ENCODE measurements at places on chromosomes 2 and 18.

GRCh38 chr18:42977982-42978637 lies 137.4 kb downstream of the RIT2 start:
- no peak for DNase-seq

DNA sequence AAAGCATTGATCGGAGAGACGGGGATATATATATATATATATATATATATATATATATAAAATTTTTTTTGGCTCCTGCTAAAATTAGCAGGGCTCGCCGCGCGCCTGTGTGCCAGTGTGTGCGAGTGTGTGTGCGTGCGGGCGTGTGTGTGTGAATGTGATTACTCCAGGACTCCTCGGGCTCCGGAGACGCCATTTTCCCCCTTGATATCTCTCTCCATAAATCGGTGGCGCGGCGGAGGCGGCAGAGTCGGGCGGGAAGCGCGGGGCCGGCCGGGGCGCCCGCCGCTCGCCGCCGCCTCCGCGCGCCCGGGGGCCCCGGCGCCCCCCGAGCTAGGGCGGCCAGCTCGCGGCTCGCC lies 795 bp upstream of the SETBP1 start:
- DNase-seq: peak; percentile 20

GRCh38 chr18:54250846-54251261 lies 18.5 kb upstream of the POLI start:
- DNase-seq: no peak

- no peak for DNase-seq
Measured at GRCh38 chr2:27155069-27155520, 6.3 kb downstream of the TCF23 start.

DNA sequence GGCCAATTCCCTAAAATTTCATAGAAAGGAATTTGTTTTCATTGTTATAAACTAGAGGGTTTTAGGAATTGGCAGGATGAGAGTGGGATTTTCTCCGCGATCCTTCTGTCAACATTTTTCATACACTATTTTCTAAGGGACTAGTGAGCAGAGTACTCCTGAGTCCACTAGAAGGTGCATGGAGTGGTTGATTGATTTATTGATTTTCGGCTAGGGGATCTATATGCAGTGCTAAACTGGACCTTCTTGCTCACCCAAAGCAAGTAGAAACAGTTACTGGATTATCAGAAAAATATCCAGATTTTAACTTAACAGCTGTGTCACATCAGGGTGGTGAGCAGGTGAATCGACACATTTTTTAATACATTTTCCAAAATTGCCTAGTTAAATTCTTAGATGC lies 159.9 kb upstream of the DTNA start:
- DNase-seq: no peak

DNA sequence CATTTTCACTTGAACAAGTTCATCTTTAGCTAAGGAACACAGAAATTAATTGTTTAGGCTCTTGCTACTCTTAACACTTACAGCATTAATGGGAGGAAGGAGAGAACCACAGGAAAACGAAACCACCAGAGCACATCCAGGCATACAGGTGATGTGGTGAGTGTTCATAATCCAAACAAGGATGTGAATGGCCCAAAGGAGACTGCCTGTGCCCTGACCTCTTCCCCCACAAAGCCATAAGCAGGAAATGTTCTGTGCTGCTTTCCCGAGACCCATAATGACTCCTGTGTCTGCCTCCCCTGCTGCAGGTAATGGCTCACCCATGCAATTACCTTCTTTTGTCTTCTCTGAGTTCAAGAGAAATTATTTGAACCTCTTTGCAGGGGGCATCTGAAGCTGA lies 295.9 kb upstream of the LINC00305 start:
- no peak for DNase-seq

GRCh38 chr2:140362361-140362760 lies 1582.2 kb upstream of the NXPH2 start:
- DNase-seq: no peak

All from stimulated activated CD4-positive, alpha-beta T cell treated with anti-CD3 and anti-CD28 coated beads, Interleukin-1b, Interleukin-23, amount 100 ng/mL, for 24 hours (primary cell).